GDM1 (cell line): ENCODE measurements at places on chromosomes 5 and 9.

GRCh38 chr5:119356612-119357188, 881 bp downstream of the TNFAIP8 start:
- no peak for DNase-seq

GRCh38 chr9:91378695-91379127, 17.0 kb upstream of the AUH start:
- no peak for DNase-seq

GRCh38 chr9:25891527-25891926, 213.3 kb upstream of the TUSC1 start:
- DNase-seq = no peak

DNA sequence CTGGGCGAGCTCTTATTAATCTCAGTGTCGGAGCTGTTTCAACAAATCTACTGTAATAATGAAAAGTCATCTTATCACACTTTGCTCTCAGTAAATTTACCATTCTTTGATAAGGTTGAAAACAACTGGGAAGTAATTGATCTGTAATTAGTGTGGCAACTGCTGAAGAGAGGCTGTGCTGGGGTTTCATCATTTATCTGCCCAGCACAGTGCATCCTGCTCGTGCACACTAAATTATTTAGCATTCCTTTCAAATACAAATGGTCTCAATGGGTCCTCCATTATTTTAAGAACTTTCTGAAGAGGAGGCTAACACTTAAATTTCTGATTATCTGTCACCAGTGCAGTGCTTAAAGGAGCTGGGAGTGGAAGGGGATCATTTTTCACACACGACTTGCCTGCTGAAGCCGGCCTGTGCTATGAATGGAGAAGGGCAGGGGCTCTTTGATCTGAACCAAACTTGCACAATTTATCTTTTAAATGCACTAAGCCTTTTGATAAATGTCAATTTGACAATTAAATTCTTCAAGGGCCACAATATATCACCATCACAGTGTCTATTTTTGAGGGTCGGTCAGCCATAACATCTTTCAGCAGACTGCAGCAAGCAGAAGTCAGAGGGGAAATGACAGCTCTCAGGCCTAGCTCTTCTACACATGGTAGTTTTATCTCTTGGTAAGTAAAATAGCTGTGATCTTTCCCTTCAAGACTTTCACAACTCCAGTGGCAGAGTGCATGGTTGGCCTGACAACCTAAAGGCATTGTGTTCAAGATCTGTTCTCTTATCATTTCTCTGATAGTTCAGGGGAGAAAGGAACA, 106.4 kb upstream of the EFNA5 start:
- no peak for DNase-seq

GRCh38 chr9:128340691-128341434, 536 bp downstream of the SLC27A4 start:
- no peak for DNase-seq

- no peak for DNase-seq
Measured at GRCh38 chr9:115531410-115532125, 413.6 kb upstream of the TNC start.

DNA sequence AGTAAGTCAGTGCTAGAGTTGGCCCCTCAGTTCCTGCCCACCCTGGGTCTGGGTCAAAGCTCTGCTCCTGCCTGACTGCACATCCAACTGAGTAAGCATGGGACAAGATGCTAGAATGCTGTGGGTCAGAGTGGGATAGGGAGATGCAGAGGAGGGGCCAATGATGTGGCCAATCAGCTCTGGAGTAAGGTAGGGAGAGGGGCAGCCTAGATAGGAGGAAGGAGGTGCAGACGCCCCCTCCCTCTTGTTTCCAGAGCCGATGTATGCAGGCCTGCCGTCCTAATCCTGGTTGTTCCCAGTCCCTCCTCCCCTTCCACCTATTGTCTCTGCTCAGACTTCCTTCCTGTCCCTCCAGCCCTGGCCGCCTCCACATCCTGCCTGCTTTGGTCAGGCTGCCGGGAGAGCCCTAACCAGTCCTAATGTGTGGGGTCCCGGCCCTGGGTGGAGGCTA, 1.3 kb downstream of the ARAP3 start:
- DNase-seq = no peak

GRCh38 chr5:177496727-177497291, 595 bp downstream of the PDLIM7 start:
- peak; percentile 56 for DNase-seq

GRCh38 chr5:61245486-61245885, 83.2 kb upstream of the SMIM15 start:
- no peak for DNase-seq
